Inflammatory macrophage treated with lipopolysaccharide for 4 hours (primary cell): ENCODE measurements at places on chromosomes 6 and 20.

DNA sequence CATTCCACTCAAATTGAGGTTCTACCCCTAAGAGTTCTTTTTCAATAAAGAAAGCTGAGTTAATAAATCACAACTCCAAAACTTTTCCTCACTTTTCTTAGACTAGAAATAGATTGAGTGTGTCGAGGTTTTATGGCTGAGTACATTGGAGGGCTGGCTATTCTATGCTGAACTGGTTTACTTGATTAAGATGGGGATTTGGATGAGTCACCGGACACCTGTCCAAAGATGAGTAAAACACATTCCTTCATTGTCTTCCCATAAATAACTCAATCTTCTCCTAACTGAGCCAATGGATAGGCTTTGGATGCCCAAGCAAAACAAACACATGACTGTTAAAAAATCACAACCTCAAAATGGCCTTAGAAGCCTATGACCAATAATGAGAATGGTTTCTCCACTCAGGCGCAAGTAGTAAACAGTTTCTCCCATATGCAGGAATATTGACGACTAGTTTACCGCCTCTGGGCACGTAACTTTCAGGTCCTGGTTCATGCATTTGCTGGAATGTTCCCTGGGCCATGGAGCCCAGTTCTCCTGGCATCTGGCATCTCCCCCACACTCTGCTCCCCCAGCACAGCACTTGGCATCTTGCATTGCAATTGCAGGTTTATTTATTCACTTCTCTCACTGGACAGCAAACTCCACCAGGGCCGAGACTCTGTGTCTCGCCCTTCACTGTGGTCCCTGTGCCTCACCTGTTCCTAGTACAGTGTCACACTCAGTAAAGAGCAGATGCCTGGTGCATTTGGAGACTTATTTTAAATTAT is 43.9 kb downstream of the BCAS1 start:
- DNase-seq, result no peak

- no peak for DNase-seq
Measured at GRCh38 chr6:129177801-129178200, 294.9 kb downstream of the LAMA2 start.

DNA sequence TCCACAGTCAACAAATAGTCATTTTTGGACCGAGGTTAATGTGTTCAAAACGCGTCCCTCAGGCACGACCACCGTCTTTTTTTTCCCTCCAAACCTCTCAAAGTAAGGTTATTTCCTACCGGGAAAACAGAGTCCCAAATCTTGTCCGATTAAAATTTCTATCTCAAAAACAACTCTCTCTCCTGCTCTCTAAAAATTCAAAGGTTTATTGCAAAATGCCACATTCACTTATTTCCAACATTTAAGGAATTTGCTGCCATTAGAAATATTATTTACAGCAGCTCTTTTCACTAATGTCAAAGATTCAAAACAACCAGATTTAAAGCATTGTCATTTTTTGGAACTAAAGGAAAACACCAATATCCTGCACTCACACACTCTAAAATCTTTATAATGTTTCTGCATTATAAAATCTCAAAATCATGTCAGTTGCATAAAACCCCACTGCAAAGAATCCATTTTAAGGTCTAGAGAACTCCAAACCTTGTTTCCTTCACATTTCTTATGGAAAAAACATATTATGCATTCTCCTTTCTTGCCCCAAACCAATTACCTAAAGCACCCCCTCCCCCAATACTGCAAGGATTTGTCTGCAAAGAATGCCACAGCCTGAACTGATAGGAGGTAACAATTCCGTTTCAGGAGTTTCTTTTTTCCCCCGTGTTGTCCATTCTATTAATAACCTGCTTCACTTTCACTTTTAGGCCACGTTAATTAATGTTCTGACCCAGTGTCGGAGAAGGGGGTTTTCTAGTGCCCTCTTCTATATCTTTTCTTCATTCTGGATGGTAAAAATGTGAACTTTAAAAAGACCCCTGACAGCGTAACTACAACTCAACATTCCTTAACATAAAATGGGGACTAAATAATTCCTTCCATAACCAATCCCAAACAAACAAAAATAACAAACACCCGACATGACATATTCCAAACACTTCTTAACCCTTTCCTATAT is 1.4 kb downstream of the NRN1 start:
- DNase-seq, result no peak

DNA sequence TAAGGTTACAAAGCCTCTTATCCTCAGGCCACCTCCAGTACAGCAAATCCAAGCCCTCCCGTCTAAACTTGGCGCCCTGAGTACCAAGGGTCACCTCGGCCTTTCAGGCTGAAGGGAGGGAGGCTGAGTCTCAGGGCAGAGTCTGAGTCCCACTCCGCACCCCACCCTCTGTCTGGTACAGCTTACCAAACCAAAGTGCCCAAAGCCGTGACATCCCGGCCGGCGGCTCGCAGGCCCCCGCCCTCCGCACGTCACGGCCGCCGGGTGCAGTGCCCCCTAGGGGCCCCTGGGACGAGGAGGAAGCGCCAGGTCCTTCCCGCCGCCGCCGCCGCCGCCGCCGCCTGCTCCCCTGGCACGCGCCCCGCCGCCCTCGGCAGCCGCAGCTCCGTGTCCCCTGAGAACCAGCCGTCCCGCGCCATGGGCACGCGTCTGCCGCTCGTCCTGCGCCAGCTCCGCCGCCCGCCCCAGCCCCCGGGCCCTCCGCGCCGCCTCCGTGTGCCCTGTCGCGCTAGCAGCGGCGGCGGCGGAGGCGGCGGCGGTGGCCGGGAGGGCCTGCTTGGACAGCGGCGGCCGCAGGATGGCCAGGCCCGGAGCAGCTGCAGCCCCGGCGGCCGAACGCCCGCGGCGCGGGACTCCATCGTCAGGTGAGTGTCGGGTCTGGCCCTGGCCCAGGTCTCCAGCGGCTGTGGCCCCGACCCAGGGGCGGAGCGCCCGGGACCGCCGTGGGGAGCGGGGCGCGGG is at the start of gene MTHFD1L:
MTHFD1L (plus strand) TSS at position 297 of the 741 bp plus-strand sequence; CDS start at position 418, 121 bp downstream.
- DNase-seq, result peak; percentile 82

DNA sequence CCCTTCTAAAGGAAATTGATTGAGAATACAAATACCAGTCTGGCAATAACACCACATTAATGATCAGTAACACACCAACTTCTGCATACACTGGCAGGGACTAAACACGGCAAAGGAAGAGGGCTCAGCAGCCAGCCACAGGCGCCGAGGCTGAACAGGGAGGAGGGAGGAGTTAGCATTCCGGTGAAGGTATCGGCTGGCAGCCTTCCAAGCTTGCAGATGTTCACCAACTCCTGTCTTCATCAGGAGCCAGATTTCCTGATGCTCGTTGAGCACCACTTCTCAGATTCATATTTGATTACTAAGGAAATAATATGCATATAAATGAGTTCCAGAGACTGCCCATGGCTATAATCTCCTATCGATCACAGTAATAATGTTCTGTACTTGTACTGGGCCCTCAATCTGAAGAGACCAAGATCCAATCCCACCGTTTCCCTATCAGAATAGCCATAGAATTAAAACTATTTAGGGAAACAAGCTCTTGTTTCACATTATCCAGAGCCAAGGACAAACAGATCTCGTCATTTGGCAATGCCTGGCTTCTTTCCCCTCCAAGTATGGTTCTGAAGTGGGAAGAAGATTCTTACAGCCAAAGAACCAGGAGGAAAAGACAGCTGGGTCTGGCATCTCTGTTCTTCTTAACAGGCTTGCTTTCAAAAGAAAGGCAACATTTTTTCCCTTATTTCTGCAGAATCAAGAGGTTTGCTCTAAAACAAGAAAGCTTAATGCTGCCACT is 42.2 kb downstream of the GFOD1 start:
- no peak for DNase-seq

GRCh38 chr6:4380881-4381281 is 245.5 kb upstream of the ECI2 start:
- DNase-seq, result no peak

GRCh38 chr6:136235233-136235564 is 14.9 kb downstream of the MTFR2 start:
- no peak for DNase-seq

- DNase-seq, result no peak
Measured at GRCh38 chr6:14789996-14790395, 455.9 kb upstream of the JARID2 start.

DNA sequence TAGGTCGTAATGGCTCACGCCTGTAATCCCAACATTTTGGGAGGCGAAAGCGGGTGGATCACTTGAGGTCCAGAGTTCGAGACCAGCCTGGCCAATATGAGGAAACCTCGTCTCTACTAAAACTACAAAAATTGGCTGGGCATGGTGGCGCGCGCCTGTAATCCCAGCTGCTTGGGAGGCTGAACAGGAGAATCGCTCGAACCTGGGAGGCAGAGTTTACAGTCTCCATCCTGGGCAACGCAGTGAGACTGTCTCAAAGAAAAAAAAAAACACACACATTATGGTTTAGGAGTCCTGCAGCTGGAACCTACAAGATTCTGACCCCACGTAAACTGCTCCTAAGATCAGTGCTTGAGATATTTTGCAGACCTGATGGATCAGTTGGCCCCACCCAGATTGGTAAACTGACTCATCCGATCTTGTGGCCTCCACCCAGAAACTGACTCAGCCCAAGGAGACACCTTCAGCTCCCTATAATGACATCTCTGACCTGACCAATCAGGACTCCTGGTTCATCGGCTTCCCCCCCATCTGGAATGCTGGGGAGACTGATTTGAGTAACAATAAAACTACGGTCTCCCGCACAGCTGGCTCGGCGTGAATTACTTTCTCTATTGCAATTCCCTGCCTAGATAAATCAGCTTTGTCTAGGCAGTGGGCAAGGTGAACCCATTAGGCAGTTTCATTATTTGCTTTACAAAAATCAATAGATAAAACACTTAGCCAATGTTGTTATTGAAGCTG is 96.2 kb upstream of the BTN3A2 start:
- DNase-seq, result no peak
